ENCODE measurements at places on chromosomes 13 and 19.

DNA sequence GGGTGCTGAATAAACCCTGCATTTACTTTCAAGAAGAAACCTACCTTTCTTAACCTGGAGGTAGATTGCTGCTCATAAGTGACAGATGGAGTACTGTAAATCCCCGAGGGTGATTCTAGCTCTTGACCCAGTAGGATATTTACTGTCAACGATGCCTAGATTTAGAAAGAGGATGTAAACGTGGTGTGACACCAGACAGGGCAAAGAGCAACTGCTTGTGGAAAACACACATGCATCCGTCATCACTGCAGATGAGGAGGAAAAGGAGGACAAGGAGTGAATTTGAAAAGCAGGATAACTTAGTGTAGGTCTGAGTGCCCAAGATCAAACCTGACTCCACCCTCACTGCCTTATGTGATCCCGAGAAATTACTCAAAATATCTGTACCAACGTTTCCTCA lies 9.8 kb upstream of the CLN5 start:
- DNase-seq = no peak

- DNase-seq = no peak
Measured at GRCh38 chr13:99577934-99578917, 77.0 kb downstream of the TM9SF2 start.

GRCh38 chr13:80237646-80238045 lies 103.3 kb downstream of the SPRY2 start:
- DNase-seq = no peak

GRCh38 chr13:102757006-102757405 lies 16.6 kb downstream of the TEX30 start:
- no peak for DNase-seq

DNA sequence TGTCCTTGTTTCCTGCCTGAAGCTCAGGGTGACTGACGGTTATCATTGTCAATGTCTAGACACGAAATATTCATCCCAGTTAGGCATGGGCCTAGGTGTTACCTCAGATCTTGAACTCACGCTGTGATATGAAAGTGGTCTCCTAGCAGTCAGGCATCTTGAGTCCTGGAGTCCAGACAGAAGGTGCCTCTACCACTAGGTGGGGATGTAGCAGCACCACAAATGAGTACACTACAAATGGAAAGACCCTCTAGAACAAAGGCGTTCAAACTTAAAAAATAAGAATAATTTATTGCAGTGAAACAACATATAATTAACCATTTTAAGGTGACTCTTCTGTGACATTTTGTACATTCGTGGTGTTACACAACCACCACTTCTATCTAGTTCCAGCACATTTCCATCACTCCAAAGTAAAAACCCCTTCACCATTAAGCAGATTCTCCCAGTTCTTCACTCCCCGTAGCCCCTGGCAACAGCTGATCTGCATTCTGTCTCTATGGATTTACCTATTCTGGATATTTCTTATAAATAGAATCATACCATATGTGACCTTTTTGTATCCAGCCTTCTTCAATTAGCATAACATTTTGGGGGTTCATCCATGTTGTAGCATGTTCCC lies 11.9 kb upstream of the FRY start:
- DNase-seq = peak; percentile 77

DNA sequence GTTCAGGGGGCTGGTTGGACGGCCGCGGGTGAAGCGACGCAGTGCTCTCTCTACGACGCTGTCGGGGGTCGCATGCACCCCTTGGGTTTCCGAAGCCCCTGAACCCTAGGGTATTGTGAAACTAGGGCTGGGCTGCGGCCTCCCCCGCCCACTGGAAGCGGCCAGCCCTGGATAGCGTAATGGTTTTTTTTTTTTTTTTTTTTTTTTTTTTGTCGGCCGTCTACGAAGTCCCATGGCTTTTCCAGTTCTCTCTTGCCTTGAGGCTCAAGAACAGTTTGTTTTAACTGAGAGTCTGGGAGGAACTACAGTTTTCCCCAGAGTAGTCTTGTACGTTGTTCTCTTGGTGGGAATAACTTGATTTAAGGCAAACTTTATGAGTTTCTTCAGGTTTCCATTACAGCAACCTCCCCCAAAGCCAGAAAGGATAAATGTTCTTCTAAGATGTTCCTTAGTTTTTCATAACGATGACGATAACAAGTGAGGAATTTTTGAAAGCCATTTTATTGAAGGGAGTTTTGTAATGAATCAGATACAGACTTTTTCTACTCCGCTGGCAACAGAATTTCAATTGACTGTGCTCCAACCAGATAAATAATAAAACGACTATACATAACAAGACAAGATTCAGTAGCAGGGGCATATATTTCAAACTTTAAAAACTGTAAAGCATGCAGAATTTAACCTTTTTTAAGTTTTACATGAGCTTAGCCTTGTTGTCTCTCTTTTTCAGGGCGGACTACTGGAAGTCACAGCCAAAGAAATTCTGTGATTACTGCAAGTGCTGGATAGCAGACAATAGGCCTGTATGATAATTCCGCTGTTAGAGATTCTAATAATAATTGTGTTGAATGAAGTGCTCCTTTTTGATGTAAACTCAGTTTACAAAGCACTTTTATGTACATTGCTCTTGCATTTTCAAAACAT lies 867 bp downstream of the WBP4 start:
- DNase-seq = no peak

DNA sequence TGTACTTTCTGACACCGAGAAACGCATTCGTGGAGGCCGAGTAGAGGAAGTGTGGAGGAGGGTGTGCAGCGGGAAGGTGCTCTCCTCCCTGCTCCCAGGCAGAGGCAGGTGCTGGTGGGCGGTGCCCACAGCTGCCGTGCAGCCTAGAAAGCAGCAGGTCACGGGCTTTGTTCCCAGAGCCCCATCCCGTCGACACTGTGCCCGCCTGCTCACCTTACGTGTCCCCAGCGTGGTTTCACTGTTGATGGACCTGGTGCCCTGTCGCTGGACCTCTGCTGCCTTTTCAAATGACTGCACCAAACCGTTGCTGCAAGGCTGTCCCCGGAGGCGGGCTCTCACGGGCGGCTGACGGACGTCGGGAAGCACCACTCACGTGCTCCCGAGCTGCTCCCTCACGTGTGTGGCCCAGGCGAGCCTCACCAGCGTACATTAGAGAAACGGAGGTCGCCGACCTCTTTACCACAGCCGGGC lies 20.8 kb downstream of the PLEKHJ1 start:
- DNase-seq = no peak

- peak; percentile 71 for DNase-seq
Measured at GRCh38 chr19:1315470-1316166, 29.9 kb downstream of the EFNA2 start.

DNA sequence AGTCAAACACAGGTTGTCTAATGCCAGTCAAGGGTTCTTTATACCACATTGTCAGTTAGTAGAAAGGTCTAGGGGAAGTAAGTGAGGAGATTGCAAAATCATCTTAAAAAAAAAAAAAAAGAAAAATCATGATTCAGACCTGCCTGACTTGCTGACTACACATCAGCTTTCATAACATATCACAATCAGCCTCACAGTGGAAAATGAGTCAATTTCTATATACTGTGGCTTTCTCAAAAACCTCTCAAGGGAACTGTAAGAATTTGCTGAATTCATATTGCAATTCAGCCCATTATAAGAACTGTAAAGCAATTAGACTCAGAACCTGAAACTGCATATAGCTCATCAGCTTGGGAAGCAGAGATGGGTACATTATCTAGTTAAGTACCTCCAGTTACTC lies 75.3 kb upstream of the GPC6 start:
- no peak for DNase-seq

GRCh38 chr13:48410199-48410598 lies 2.7 kb downstream of the LPAR6 start:
- no peak for DNase-seq

- peak; percentile 94 for DNase-seq
Measured at GRCh38 chr13:53405616-53406015, 377.0 kb downstream of the OLFM4 start.

- DNase-seq = peak; percentile 58
Measured at GRCh38 chr13:97113231-97114001, 108.7 kb upstream of the MBNL2 start.

- no peak for DNase-seq
Measured at GRCh38 chr19:17646441-17646840, 41.7 kb downstream of the UNC13A start.

- no peak for DNase-seq
Measured at GRCh38 chr19:7658219-7658686, 10.6 kb upstream of the RETN start.

DNA sequence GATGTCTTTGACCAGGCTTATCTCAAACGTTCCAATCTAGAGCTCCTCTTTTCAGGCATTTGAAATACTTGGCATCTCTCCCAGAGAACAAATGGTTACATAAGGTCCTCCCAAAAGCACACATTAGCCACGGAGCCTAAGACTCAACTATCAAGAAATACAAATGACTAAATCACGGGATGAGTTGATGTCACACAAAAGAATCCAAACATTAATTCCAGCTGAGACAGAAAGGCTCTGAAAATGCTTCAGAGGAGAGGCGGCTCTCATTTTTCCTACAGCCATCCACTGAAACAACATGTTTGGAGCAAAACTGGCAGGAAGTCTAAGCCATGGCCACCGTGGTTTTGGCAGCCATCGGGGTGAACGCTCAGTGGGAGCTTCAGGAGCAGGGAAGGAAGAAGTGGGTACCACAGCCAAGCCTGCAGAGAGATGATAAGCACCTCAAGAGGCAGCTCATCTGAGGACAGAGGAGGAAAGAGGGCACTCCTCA lies 122.5 kb downstream of the STK24 start:
- DNase-seq = no peak

- no peak for DNase-seq
Measured at GRCh38 chr19:48102870-48103751, 7.5 kb downstream of the PLA2G4C start.

GRCh38 chr13:46757640-46758039 lies 39.3 kb downstream of the ESD start:
- DNase-seq = no peak

DNA sequence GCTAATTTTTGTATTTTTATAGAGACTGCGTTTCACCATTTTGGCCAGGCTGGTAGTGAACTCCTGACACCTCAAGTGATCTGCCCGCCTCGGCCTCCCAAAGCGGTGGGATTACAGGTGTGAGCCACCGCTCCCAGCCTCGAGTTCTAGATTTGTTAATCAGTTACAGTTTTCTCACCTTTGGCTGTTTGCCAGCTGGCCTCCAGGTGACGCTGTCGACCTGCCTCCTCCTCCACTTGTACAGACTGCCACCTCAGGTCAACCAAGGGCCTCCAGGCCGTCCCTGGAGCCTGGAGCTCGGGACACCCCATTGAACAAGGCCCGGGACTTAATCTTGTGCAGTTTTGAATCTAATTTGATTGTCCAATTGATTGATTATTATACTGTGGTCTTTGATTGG lies 45.5 kb downstream of the IER2 start:
- peak; percentile 83 for DNase-seq

DNA sequence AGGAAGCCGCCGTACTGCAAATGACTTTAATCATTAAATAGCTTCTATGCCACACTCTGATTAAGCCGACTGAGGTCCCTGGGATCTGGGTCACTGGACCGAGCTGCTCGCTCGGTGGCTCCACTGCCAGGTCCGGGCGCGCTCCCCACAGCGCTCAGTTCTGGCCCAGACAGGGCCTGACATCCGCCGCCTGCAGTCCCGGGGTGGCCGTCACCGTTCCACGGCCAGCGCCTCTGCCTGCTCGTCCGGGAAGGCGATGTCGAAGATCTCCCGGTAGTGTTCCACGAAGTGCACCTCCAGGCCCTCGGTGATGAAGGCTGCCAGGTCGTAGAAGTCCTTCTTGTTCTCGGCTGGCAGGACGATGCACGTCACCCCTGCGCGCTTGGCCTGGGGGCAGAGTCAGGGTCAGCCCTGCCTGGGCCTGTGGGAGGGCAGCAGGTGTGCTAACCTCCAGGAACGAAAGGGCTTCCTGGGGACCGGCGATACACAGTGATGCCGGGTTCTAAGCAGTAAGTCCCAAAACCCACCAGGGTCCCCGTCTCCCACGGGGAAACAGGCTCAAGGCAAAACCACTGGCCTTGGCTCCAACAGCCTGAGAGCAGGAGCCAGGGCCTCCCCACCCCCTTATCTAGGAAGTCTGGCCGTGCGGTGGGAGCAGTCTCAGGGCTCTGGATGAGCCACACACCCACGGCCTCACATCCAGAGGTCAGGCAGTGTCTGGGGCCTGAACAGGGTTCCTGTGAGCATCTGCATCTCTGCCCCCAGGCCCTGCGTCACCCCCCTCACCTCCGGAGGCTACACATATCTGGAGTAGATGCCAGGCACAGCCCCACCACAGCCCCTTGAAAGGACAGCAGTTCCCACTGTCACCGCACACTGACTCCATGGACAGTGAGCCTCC lies 2.0 kb downstream of the RPL36 start:
- no peak for DNase-seq

DNA sequence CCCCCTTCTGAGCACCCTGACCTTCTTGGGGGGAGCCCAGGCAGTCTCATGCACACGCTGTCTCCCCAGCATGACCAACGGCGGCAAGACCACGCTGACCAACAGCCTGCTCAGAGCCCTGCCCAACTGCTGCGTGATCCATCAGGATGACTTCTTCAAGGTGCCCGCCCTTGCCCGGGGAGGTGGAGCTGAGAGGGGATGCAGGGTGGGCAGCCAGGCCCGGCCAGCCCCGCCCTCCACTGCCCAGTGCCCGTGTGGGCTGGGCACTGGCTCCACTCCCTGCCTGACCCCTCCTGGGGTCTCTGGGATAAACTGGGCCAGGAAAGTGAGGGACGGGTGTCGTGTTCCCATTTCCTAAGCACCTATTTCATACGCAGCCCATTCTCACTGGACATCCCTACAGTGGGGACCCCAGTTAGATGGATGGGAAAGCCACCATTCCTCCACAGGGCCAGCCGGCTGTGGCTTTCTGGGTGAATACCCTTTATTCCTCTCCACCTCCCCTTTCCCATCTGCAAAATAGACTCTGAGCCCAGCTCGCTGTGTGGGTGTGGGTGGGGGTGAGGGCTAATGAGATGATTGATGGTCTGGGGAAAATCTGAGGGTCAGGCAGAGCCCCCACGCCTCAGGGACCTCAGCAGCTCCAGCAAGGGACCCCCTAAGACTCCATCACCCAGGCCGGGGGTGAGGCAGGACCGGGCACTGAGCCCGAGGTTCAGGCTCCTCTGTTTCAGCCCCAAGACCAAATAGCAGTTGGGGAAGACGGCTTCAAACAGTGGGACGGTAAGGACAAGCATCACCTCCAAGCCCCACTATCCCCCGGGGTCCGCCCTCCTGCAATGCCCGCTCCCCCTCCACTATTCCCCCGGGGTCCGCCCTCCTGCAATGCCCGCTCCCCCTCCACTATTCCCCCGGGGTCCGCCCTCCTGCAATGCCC lies 3.9 kb downstream of the NMRK2 start:
- DNase-seq = no peak

DNA sequence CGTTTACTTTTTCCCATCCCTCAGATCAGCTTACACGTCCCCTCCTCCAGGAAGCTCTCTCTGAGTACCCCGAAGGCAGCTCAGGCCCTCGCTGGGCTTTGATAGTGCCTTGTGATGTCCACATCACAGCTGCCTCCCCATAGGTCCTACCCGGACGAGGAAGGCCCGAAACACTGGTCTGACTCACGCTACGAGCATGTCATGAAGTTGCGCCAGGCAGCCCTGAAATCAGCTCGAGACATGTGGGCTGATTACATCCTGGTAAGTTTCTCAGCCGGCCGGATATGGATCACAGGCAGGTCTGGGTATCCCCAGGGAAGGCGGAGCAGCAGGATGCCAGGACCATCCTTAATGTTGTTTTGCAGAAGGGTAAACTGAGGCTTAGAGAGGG lies 4.8 kb downstream of the COLGALT1 start:
- DNase-seq = peak; percentile 73

- no peak for DNase-seq
Measured at GRCh38 chr13:105035092-105035491, 1500.4 kb downstream of the EFNB2 start.
